Spinal cord (tissue), 10 donors: ENCODE measurements at places on chromosomes 16 and 17. TPM values are rescaled to one million over a fixed set of nuclear protein-coding genes. Genes with fewer than 3 reads are reported as not detected.

Gene ABCA9
- 5.9 TPM for polyA plus RNA-seq

Gene SLC46A1
- 26.2 TPM for polyA plus RNA-seq

- DNase-seq = no peak
Observed at GRCh38 chr16:1074379-1074649, 1.8 kb downstream of the SSTR5 start.

DNA sequence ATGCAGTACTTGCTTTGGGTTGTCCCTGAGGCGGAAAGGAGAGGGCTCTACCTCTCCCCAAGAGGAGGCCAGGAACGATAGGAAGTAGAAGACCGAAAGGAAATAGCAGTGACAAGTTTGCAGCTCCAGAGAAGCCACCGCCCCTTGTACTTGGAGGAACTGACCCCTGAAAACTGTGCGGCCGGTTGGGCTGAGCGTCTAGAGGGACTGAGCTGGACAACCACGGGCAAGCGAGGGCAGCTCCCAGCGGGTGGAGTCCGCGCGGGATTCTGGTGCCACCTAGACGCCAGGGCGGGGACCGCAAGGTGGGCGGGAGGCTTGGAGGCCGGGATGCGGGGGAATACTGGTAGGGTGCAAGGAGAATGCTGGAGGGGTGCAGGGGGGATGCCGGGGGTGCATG is 1.3 kb upstream of the SLC6A4 start:
- DNase-seq = no peak

DNA sequence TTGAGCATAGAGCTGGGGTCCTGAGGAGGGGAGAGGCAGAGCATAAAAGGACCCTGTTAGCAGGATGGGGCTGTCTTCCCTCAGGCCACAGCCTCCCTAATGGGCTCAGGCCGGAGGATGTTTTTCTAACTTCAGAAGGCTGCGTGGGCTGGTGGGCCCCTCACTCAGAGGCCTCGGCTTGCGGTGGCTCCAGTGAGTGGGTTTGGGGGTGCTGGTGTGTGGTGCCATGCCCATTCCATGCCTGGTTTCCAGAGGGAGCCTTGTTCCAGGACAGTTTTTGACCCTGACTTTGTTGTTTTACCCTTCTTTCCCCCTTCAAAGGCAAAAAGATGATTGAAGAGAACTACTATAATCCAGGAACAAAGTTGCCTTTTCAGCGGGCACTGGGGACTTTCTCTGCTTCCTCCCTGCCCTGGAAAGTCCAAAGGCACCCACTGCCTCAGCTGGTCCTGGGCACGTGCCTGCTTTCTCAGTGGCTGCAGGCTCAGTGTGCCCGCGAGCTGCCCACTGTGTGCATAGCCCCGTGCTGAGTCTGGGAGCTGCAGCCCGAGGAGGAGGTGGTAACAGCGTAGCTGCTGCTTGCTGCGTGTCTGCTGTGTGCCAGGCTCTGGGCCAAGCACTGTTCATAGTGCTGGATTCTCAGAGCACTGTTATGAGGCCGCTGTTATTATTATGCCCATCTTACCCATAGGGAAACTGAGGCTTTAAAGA is 11.8 kb downstream of the NKD1 start:
- no peak for DNase-seq

DNA sequence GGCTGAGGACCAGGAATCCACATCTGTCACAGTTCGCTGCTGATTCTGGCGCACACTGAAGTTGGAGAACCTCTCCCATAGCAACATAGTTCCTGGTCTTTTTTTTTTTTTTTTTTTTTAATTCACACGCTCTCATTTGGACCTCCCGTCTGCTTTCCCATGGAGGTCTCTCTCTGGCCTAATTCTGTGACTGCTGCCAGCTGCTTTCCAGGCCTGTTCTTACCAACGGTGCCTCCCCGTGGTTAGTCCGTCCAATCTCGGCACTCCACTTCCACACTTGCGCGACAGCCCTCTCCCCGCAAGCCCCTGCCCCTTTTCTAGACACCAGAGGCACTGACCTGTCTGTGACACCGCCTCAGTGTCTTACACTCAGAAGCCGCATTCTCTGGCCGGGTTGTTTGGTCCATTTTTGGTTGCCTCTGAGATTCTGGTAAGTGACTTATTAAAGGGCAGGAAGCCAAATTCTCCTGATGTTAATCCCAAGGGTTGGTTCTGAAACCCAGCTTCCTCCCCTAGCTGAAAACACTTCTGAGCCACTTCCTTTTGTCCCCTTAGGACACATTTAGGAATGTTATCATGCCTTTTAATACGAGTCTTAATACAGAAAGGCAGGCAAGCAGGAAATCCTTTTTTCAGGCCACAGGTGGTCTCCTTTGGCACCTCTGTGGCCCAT is 1.1 kb upstream of the AKTIP start:
- peak; percentile 11 for DNase-seq

DNA sequence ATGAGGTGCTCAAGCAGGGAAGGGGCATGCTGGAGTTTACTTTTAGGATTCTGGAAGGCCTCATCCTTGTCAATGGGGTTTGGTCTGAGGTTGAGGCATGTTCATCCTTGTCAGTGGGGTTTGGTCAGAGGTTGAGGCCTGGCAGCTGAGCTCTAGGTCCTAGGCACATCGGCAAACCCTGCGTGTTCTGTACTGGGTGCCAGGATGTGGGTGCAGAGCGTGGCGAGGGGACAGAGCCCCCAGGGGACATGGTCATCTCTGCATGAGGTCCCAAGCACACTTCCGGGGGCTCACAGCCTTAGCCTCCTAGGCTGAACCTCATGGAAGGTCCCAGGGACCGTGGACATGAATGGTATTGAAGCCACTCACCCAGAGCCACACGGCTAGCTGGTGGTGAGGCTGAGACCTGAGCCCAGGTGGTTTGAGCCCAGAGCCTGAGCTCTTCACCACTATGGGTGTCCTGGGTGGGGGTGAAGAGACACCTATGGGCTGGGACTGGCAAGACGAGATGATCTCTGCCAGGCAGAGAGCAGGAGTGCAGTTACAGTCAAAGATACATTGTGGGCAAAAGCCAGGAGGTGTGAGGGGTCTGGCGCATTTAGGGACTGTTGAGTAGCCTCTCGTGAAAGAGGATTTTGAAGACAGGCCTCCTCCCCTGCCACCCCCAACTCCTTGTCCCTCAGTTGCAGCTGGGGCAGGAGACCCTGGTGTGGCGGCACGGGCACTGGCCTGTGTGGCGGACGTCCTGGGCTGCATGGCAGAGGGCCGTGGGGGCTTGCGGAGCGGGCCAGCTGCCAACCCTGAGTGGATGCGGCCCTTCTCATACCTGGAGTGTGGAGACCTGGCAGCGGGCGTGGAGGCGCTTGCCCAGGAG is 19.3 kb downstream of the FCSK start:
- no peak for DNase-seq

GRCh38 chr17:13457783-13458182 is 143.9 kb downstream of the HS3ST3A1 start:
- peak; percentile 11 for DNase-seq

DNA sequence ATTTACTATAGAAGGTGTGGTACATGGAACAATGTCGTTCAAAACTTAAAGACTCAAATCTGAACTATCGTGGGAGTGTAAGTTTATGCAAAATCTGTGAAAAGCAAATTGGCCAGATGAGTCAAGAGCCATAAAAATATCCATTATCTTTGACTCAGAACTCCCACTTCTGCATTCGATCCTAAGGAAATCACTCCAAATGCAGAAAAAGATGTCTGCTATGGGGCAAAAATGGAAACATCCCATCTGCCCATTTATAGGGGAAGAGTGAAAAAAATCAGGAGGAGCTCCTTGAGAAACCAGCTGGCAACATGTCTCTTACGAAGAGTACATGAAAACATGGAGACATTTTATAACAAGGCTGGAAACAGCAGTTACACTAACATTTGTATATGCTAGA is 43.6 kb upstream of the CCDC182 start:
- DNase-seq = peak; percentile 17

DNA sequence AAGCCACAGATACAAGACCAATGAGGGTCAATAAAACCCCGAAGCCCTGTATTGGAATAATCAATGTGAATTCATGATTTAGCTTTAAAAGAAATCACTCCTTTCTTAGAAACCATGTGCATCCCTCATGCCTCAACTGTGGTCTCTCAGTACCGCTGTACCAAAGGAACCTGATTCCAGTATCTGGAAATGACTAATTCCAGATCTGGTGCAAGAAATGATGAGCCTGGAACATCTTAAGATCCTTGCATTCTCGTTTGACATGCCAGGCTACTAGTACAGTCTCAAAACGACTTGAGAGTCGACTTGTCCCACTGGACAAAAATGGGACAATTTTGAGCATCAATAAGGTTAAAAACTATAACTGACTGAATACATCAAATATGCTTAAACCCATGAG is 21.2 kb downstream of the USP31 start:
- DNase-seq = no peak

DNA sequence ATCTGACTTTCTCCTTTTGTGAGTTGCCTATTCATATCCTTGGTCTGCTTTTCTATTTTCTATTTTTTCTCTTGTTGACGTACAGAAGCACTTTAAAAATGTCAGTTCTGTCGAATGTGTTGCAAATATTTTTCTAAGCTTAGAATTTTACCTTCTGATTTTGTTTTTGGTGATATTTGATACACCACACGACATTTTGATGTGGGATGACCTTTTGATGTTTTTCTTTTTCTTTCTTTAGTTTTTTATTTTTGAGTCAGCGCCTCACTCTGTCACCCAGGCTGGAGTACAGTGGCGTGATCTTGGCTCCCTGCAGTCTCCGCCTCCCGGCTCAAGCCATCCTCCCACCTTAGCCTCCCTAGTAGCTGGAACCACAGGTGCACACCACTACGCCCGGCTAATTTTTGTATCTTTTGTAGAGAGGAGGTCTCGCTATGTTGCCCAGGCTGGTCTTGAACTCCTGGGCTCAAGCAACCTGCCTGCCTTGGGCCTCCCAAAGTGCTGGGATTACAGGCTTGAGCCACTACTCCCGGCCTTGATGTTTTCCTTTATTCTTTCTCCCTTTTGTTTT is 39.6 kb downstream of the WSB1 start:
- DNase-seq = no peak

- no peak for DNase-seq
Observed at GRCh38 chr17:72797142-72797541, 295.3 kb downstream of the SLC39A11 start.

DNA sequence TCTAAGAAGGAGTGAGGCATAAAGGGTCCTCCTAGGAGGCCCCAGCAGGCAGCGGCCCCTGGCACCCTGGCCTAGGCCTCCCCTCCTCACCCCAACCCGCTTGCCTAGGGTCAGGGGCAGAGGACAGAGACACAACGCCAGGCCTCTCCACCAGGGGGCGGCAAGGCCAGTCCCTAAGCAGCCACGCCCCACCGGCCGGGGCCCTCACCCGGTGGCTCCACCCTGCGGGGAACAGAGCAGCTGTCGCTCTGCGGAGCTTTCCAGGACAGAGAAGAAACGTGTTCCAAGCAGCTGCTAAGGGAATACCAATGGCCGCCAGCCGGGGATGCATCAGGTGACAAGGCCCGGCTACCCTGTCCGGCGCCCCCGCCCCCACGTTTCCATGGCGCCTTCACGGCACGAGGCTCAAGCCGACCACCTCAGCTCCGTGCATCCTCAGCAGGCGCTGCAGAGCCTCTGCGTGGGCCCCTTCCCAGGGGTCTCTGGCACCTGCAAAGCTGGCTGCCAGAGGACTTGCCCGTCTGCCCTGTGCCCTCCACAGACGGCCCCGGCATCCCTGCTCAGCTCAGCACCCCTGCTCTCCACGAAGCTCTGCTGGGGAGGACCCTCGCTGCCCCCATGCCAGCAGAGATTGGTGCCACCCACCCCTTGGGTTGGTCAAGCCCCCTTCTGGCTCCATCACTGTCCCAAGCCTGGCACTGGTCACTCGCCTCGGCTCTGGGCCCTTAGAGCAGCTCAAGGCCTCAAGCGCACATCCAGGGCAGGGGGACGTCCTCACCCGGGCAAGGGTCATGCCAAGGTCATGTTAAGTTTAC is 5.6 kb downstream of the ZNF598 start:
- no peak for DNase-seq

- no peak for DNase-seq
Observed at GRCh38 chr16:16164243-16164642, 59.1 kb downstream of the ABCC6 start.

GRCh38 chr16:80029761-80030481 is 429.4 kb upstream of the MAF start:
- DNase-seq = no peak

- DNase-seq = no peak
Observed at GRCh38 chr16:52751035-52751434, 204.1 kb upstream of the TOX3 start.

DNA sequence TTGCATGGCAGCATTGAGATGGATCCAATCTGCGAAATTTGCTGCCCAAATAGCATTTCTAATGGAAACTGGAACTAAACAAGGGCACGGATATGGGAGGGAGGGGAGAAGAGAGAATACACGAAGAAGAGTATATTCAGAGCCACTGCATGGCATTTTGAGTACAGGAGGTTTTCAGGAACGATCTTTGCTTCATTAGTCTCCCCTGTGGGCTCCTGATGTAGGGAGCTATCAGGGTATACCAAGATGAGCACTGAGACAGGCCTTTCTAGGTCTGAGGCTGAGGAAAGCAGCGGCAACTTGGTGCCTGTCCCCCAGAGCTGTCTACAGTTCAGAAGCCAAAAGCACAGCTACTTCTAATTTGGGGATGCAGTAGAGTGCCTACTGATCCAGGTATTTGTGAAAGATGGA is 257.7 kb upstream of the PMFBP1 start:
- peak; percentile 42 for DNase-seq
